ENCODE measurements at places on chromosomes 7 and 10. TPM values are rescaled to one million over a fixed set of nuclear protein-coding genes. Genes with fewer than 3 reads are reported as not detected.

The CALML3 gene
- total RNA-seq: not detected

The STEAP4 gene
- total RNA-seq: 12.7 TPM

The ZNF467 gene
- total RNA-seq: 15.7 TPM

The IPMK gene
- 5.6 TPM for total RNA-seq

The UNCX gene
- not detected for total RNA-seq

The RNLS gene
- 13.6 TPM for total RNA-seq

The PIP gene
- total RNA-seq: not detected

The KNDC1 gene
- total RNA-seq: 0.68 TPM

The ENTPD1 gene
- 19.9 TPM for total RNA-seq

The HYAL4 gene
- not detected for total RNA-seq

The MINDY4 gene
- 9.4 TPM for total RNA-seq

The NUTM2A gene
- total RNA-seq: 2.1 TPM

The GIMAP8 gene
- 7.2 TPM for total RNA-seq

The ABCB4 gene
- 1.4 TPM for total RNA-seq

The MUC3A gene
- total RNA-seq: not detected

The SEMA3E gene
- total RNA-seq: 7.8 TPM

The ELFN1 gene
- 0.33 TPM for total RNA-seq
